Stimulated activated CD4-positive, alpha-beta T cell treated with anti-CD3 and anti-CD28 coated beads, TNF-alpha, amount 100 ng/mL, for 1 hour (primary cell): ENCODE measurements at places on chromosomes 13 and 19.

GRCh38 chr13:19185086-19185864 is 3.7 kb upstream of the TUBA3C start:
- DNase-seq, result no peak

DNA sequence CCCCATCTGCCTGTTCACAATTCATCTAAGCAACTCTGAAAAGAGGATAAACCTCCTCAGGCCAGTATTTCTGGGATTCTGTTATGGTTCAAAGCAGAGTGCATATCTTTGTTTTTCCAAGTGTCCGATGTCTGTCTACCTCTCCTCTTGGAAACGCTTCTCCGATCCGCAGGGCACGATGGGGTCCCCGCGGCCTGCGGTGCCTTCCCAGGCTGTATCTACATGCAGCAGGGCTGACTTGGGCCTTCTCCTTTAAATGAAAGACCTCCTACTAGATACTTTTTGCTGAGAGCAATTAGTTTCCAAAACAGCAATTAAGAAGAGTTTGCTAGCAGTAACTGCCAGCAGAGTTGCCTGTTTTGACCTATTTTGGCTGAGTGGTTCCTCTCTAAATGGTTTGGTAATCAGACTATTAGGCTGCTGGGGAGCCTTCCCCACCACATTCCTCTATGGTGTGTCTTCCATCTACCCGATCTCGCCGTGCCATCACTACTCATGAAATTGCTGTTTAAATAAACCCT is 23.5 kb downstream of the COL4A2 start:
- no peak for DNase-seq

GRCh38 chr13:27353166-27353583 is 71.2 kb upstream of the GTF3A start:
- DNase-seq, result no peak

GRCh38 chr19:41194157-41194552 is 1.1 kb downstream of the CYP2S1 start:
- DNase-seq, result no peak

GRCh38 chr13:76600081-76600480 is 286.1 kb downstream of the KCTD12 start:
- no peak for DNase-seq

GRCh38 chr13:33349986-33350826 is 64.7 kb upstream of the STARD13 start:
- DNase-seq, result no peak

DNA sequence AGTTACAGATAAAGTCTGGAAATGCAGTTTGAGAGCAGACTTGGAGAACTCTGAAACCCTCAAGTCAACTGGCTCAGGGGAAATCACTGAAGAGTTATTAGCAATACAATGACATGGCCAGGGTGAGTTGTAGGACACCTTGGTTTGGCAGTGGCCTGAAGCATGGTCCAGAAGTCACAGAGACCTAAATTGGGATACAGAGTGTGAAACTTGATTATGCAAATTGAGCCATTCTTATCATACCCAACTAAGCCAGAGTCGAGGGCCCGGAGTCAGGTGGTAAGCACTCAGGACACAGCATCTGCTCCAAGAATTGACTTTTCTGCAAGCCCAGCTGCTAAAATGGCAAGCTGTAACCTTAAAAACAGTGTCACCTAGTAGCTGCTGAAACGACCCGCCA is 224.5 kb downstream of the DCLK1 start:
- no peak for DNase-seq

DNA sequence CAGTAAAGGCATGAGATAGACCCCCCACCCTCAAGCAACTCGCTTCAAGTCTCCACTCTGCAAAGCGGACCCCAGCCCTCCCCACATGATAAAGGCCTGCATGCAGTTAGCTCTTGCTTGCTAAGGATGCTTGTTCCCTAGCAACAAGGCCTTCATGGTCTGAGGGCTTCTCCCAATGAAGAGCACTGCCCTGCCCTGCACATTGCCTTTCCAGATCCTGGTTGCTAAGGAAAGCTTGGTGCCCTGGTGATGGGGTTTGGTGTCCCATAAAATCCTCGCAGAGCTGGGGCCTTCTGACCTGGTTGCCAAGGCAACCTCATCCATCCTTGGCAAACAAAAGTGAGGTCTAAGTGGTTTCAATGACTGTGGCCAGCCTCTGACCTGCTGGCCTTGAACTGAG is 6.0 kb downstream of the DBP start:
- no peak for DNase-seq

GRCh38 chr13:64371045-64371444 is 2859.1 kb downstream of the PCDH9 start:
- DNase-seq, result no peak

DNA sequence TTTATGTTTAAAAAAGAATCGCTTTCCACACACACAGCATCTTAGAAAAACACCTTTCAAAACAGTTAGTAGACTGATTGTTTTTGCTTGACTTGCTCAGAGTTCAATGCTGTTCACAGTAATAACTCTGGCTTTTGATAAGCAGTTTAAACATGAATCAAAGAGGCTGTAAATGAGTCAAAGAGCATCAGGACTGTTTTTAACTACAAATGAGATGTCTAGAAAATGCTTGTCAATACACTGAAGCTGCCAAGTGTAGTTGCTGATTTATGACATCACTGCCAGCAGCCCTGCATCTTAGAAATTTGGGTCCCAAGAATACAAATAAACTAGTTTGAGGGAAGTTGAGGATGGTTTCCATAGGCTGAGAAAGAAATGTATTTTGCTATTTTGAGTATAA is 2057.1 kb upstream of the PCDH20 start:
- no peak for DNase-seq

DNA sequence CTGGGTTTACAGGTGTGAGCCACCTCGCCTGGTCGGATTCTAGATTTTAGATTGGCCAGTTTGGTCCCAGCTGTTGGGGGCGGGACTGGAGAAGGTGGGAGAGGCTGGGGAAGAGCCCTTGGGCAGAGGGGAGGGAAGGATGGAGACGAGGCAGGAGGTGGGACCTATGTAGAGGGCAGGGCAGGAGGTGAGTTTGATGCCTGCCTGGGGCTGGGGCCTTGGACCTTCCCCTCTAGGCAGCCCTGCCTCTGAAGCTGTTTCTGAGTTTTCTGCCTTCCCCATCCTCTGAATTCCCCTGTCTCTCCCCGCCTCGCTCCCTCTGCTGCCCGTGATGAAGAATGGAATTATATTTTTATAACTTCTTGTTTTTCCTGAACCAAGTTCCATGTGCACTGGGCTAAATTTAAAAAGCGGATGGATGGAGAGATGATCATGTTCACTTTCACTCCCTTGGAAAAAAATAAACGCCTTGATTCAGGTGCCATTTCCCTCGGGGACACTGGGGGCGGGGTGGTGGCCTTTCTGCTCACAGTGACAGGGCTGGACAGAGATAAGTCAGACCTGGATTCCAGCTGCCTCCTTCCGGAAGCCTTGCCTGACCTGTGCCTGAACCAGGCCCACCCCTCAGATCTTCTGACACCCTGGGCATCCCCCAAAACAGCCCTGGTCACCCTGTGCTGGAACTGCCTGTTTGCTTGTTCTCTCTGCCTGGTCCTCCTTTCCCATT is 16.5 kb upstream of the TNFAIP8L1 start:
- no peak for DNase-seq

- no peak for DNase-seq
Observed at GRCh38 chr13:29845440-29846056, 4.9 kb downstream of the UBL3 start.

DNA sequence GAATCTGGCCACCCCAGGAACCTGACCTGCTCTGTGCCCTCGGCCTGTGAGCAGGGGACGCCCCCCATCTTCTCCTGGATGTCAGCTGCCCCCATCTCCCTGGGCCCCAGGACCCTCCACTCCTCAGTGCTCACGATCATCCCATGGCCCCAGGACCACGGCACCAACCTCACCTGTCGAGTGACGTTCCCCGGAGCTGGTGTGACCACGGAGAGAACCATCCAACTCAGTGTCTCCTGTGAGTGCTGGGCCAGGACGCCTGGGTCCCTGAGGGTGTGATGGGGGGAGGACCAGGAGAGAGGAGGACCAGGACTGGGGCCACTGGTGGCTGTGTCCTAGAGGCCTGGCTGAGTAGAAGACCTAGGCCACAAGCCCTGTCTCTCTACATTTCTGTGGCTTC is 13.0 kb upstream of the CD33 start:
- no peak for DNase-seq

GRCh38 chr19:43606569-43607229 is 5.2 kb upstream of the SRRM5 start:
- no peak for DNase-seq

- no peak for DNase-seq
Observed at GRCh38 chr19:9936326-9937000, at the start of gene OLFM2. TSS of gene OLFM2 (minus strand) at chr19:9936515. CDS start at chr19:9936366, 149 bp downstream.

- no peak for DNase-seq
Observed at GRCh38 chr19:44807652-44808462, 1.0 kb upstream of the BCAM start.
